Nephron progenitor cell (in vitro differentiated cells): ENCODE measurements at places on chromosomes 6 and 20.
A peak's percentile ranks its signal among the peaks of the same experiment; 100 is the strongest.

DNA sequence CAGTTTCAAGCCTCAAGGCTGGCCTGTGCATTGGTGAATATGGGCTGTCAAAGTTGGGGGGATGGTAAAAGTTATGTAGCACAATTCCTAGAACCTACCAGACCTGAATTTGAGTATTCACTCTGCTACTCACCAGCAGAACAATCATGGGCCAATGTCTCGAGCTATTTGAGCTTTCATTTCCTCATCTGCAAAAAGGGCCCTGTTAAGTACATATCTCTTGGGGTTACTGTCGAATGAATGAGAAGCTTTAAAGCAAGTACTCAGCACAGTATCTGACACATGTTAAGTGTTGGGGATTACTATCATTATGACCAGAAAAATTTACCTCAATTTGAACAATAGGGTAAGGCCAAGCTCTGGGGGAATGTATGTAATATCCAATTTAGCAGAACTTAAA lies 13.5 kb upstream of the ENPP4 start:
- DNase-seq: no peak

GRCh38 chr6:125835221-125835744 lies 44.5 kb downstream of the NCOA7 start:
- no peak for DNase-seq

GRCh38 chr6:89750338-89750737 lies 69.3 kb downstream of the MDN1 start:
- no peak for DNase-seq

GRCh38 chr6:73252703-73253102 lies 10.3 kb downstream of the KHDC1 start:
- DNase-seq: no peak

DNA sequence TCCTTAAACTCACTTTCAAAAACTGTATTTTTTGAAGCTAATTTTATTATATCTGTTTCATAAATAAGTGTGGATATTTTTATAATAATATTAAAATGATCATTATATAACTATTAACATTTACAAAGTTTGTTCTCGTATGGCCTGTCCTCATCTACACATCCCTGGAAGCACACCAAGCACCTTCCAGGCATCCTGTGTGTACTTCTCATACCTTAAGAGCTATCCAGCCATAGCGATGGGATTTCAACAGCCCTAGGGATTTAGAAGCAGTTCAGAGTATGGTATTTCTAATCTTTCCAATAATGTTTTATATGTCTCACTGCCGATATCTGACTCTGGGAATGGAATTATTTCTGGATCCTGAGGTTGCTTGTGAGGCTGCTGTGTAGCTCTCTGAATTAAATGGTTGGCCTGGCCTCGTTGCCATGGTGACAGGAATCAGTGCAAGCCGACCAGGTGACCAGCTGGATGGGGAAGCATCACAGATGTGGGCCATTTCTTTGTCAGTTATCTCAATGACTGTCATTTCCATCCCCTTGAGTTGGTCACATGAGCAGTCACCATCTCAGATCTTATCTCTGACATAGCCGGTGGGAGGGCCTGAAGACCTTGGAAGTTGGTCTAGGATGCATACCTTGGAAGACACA lies 265.2 kb upstream of the RIN2 start:
- DNase-seq: peak; percentile 13

DNA sequence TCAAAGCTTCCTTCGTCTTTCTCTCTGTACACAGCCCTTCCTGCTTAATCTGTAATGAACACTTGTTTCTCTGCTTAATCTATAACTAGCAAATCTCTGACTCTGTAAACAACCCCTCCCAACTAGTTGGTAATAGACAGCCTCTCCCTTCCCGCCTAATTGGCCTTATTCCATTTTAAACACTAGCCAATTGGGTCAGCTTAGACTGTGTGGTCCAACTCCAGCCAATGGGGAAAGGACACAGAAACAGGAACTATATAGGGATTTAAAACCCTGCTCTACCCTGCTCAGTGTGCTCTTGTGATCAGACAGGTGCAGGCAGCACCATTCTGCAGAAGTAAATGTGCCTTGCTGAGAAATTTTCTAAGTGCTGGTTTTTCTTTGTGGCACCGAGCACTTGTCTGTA lies 18.5 kb downstream of the CHD6 start:
- DNase-seq: no peak

- no peak for DNase-seq
Measured at GRCh38 chr6:138000941-138001340, 106.3 kb downstream of the PERP start.

DNA sequence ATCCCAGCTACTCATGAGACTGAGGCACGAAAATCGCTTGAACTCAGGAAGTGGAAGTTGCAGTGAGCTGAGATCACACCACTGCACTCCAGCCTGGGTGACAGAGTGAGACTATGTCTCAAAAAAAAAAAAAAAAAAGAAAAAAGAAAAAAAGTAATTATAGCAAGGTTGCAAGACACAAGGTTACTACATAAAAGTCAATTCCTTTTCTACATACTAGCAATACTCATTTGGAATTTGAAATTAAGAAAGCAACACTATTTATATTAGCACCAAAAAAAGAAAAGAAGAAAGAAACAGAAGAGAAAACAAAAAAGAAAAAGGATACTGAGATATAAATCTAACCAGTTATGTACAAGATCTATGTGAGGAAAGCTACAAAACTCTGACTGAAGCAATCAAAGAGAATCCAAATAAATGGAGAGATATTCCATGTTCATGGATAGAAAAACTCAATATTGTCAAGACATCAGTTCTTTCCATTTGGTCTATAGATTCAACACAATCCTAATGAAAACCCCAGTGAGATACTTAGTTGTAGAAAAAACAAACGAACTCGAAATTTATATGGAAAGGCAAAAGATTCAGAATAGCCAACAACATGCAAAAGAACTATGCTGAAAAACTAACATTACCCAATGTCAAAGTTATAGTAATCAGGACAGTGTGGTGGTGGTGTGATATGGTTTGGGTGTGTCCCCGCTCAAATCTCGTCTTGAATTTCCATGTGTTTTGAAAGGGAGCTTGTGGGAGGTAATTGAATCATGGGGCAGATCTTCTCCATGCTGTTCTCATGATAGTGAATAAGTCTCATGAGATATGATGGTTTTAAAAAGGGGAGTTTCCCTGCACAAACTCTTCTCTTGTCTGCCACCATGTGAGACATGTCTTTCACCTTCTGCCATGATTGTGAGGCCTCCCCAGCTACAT lies 73.3 kb downstream of the GPX5 start:
- DNase-seq: no peak

DNA sequence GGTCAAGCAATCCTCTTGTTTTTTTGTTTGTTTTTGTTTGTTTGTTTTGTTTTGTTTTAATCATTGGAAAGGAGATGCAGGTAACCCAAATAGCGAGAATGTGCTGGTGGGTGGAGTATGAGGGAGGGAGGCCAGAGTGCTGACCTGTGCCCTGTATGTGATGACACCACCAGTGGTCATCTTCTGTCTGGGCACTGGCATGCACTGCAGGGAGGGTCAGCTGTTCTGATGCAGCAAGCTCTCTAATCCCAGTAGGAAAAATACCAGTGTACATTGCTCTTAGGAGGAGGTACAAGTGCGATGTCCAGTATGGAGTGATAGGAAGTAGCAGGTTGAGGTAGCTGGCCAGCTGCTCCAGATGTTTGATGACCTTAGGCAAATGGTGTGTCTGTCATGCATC lies 2.9 kb upstream of the CST1 start:
- DNase-seq: no peak

- DNase-seq: no peak
Measured at GRCh38 chr6:82691997-82692396, 328.4 kb downstream of the TPBG start.

GRCh38 chr6:115078555-115078954 lies 735.7 kb upstream of the HS3ST5 start:
- DNase-seq: no peak

GRCh38 chr6:83417880-83418663 lies 12.8 kb downstream of the ME1 start:
- no peak for DNase-seq

GRCh38 chr6:51928320-51928719 lies 159.1 kb downstream of the PKHD1 start:
- DNase-seq: no peak

- DNase-seq: no peak
Measured at GRCh38 chr6:105839266-105839665, 246.9 kb upstream of the PRDM1 start.

DNA sequence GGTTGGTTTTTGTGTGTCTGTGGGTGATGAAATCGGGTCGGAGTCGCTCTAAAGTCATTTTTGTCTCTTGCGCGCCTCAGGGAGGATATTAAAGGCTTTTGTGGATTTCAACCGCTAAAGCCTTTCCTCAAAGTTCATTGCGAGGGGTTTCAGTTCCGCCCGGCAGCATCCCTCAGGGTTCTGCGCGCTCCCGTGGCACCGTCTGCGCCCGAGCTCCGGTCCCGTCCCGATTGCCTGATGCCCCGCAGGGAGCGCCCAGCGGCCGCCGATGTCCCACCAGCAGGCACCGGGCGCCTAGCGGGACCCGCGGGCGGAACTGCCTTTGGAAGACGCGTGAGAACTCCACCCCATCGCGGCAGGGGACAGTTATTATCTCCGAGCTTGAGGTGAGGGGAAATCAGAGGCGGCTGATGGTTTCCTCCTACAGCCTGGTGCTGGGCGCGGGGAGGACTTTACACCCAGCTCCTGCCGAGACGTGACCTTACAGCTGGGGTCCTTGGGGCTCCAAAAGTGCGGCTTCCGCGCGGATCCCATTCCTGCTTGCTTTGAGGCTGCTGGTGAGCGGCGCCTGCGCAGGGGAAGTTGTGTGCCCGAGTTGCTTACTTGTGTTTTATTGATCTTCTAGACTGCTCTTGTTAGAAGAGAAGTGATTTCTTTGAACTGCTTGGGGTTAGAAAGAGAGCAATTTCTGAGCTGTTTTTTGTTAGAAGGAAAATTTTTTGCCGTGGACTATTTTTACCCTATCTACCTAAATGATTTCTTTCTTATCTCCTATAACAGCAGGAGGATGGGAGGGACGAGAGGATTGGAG lies 27.1 kb downstream of the ULBP1 start:
- DNase-seq: peak; percentile 58

- DNase-seq: no peak
Measured at GRCh38 chr6:143733510-143733909, 55.7 kb downstream of the PHACTR2 start.

DNA sequence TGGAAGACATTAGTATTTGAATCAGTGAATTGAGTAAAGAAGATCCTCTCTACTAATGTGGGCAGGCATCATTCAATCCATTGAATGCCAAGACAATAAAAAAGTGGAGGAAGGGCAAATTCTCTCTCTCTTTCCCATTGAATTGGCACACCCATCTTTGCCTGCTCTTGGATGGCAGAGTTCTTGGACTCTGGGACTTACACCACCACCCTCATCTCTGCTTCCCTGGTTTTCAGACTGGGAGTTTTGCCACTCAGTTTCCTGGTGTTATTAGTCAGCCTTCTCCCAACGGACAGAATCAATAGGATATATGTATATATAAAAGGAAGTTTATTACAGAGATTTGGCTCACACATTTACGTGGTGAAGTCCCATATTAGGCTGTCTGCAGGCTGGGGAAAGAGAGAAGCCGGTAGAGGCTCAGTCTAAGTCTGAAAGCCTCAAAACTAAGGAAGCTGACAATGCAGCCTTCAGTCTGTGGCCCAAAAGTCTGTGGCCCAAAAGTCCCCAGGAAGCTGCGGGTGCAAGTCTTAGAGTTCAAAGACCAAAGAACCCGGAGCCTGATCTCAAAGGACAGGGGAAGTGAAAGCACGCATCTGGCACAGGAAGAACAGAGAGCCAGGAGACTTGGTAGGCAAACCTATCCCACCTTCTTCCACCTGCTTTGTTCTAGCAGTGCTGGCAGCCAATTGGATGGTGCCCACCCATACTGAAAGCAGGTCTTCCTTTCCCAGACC lies 64.4 kb downstream of the SMPDL3A start:
- DNase-seq: no peak
